ENCODE measurements at places on chromosomes 3 and 15. TPM values are rescaled to one million over a fixed set of nuclear protein-coding genes. Genes with fewer than 3 reads are reported as not detected.

Gene SLC12A1
- total RNA-seq: 33.5 TPM

Gene CPB1
- total RNA-seq: 4.6 TPM

DNA sequence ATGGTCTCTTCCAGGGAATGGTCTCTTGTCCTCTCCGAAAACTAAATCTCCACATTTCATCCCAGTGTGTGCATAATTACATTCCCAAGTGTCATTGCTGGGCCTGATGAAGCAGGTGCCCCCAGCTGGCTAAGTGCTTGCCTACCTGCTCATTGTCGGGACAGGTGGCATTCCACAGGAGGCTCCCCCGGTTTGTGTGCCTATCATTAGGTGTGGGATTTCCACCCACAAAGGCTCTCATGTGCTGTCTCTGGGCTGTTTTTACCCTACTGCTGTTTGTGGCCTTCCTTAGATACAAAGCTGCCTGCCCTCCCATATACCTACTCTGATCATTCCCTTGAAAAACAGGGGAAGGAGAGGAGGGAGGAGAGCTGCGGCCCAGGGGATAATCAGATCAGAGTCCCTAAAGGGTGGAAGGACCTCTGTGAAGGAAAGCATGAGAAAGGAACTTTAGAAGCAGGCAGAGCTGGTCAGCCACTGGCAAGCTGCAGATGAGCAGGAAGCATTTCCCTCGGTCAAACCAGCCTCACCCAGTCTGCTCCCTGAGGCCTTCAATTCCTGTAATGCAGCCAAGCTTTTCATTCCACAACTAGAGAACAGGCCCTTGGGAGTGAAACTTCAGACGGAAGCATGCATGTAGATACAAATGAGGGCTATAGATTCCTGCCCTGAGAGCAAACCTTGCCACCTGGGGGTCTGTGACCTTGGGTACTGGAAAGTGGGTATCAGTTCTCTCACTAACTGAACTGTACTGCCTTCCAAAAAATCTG lies 60.7 kb upstream of the HEG1 start:
- DNase-seq: peak; percentile 96

DNA sequence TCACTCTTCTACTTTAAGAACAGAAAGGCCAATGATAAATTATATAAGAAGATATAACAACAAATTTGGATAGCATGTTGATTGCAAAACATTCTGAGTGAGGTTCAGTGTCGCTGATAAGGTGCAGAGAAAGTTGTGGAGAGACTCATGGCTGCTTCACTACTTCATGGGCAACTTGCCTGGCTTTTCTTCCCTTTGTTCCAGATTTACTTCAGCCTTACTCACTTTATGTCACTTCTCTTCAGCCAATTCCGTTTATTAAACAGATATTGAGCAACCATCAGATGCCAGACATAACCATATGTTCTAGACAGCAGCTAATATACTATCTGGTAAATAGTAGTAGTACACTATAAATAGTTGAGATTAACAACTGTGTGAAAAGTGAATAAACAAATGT lies 150.0 kb upstream of the CHL1 start:
- no peak for DNase-seq

GRCh38 chr3:155648013-155648591 lies 96.8 kb downstream of the PLCH1 start:
- no peak for DNase-seq

DNA sequence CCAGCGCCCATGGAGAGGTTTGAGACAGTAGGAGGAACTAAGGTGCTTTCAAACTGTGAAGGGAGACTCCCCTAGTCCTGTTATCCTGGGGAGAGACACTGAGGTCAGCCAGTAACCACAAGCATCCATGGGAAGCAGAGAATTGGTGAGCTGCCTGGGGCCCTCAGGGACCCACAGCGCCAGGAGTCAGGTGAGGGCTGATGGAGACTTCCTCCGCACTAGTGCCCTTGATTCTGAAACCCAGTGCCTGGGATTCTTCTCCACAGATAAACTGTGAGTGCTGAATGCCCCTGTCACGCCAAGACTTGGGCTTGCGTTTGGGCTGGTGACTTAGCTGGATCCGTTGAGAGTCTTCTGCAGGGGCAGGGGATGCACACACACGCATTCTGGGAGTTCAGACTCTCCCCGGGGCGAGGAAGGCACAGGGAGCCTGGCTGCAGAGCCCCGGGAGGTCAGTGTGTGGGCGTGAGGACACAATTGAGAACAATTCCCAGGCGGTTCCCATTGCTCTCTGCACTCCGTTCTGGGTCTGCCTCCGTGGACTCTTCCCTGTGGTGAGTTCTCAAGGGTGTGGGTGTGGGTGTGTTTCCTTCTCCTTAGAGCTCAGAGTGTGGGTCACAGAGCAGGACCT lies 37.9 kb upstream of the SLCO2A1 start:
- DNase-seq: no peak

- DNase-seq: no peak
Observed at GRCh38 chr3:118472586-118472985, 562.1 kb downstream of the IGSF11 start.

DNA sequence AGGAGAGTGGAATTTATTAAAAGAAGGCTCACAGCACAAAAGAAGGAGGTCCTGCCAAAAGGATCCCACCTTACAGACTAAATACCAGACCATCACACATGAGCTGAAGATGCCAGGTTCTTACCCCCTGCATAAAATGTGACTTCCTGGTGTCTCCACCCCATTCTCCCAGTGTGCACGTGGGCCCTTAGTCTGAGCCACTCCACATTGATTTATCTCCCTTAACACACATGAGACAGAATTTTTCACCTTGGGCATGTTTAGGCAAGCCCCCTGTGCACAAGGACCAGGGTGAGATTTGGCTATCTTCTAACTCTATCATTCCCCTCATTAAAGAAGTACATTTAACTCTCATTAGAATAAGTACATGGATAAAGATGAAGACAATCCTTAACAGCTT lies 916.7 kb downstream of the PLOD2 start:
- no peak for DNase-seq

Gene LYZL4
- not detected for total RNA-seq

- DNase-seq: no peak
Observed at GRCh38 chr3:15180042-15180611, 25.9 kb upstream of the CAPN7 start.

GRCh38 chr3:31670136-31670535 lies 137.4 kb downstream of the STT3B start:
- DNase-seq: no peak

GRCh38 chr3:179811321-179812095 lies 158.7 kb downstream of the USP13 start:
- peak; percentile 64 for DNase-seq

GRCh38 chr15:91413142-91413541 lies 313.1 kb downstream of the SV2B start:
- no peak for DNase-seq

GRCh38 chr3:78506061-78506460 lies 1261.7 kb downstream of the ROBO1 start:
- no peak for DNase-seq
